M059J (cell line): ENCODE measurements at places on chromosomes 2 and 18. TPM values are rescaled to one million over a fixed set of nuclear protein-coding genes. Genes with fewer than 3 reads are reported as not detected.
A peak's percentile ranks its signal among the peaks of the same experiment; 100 is the strongest.

TOGARAM2 gene
- not detected in 2 replicates for total RNA-seq

DNA sequence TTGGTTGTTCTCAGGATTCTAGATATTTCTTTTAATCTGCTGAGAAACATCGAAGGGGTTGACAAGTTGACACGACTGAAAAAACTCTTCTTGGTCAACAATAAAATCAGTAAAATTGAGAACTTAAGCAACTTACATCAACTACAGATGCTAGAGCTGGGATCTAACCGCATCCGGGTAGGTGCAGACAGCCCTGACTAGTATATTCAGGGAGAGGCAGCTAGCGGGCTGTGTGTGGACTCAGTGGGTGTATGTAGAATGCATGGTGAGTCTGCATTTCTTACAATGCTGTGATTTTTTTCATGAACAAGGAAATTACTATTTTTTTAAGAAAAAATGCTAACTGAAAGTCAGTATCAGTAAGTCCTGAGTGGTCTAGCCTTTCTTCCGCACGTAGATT is 10.1 kb downstream of the PPP1R7 start:
- DNase-seq = no peak

- peak; percentile 84 for DNase-seq
Observed at GRCh38 chr2:230714136-230714480, 1.5 kb downstream of the CAB39 start.

- no peak for DNase-seq
Observed at GRCh38 chr2:164860694-164861042, 19.0 kb upstream of the COBLL1 start.

SEMA4F gene
- total RNA-seq = 7.3 and 7.6 TPM in 2 replicates

LIPG gene
- 37.9 and 66.5 TPM in 2 replicates for total RNA-seq

EFHD1 gene
- 0.49 and 1.7 TPM in 2 replicates for total RNA-seq

TCF7L1 gene
- total RNA-seq = 0.05 TPM in 1 of 2 replicates, not detected in the other

DNA sequence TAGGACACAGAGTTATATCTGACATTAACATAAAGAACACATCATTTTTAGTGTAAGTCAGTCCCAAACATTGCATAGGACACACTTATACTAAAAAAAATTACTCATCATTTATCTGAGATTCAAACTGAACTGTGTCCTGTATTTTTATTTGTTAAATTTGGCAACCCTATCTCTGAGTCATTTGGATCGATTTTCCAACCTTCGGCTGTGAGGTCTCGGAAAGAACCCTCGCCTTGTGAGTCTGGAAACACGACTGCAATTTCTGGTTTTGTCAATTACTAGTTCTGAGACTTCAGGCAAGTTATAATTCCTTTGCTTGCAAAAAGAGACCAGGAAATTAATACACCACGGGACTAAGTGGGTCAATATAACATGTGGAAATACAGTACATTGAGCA is 14.0 kb downstream of the ATP8B1 start:
- peak; percentile 80 for DNase-seq

DNA sequence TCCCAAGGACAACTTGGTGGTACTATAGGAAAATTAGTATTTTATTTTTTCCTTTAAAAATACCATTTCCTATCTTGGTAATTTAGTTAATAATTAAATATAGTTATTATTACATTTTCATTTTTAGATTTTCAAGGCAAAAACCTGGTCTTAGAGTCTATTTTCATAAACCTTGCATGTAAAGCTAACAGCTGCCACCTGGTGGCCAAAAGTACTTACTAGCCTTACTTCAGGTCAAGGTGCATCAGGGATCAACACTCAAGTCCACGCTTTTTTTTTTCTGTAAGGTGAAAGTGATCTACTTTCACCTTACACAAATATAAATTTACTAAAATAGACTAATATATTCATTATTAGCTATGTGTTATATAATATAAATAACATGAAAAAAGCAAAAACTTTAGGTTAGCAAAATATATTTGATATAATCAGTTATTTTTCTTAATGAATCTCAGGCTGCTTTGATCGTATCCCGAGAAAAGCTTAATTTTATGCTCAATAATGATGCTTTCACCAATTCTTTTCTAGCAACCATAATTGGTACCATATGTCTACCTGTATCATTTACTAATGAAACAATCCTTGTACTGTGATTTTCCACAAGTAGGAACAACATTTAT is 62.5 kb downstream of the RELCH start:
- peak; percentile 78 for DNase-seq

DNA sequence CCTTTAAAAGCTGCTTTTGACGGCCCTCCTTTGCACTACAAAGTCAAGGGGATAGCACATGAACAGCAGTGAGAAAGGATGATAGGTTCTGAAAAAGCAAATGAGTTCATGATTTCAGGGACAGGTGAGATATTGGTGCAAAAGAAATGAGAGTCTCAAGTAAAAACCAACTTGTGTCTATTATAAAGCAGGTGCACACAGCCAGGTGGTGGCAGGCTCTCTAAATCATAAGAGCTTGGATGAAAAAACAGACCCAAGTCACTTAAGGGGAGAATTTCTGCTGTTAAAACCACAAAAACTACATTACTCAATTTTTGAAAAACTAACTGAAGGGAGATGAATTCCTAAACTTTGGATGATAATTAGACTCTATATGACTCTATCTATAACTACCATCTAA is 201.5 kb downstream of the SP3 start:
- DNase-seq = no peak

- DNase-seq = no peak
Observed at GRCh38 chr2:80517316-80517715, 212.8 kb upstream of the LRRTM1 start.

KYNU gene
- 11.3 and 14.5 TPM in 2 replicates for total RNA-seq

GRCh38 chr2:47264143-47264542 is 109.0 kb upstream of the STPG4 start:
- no peak for DNase-seq

REG1B gene
- total RNA-seq = not detected in 2 replicates

DNA sequence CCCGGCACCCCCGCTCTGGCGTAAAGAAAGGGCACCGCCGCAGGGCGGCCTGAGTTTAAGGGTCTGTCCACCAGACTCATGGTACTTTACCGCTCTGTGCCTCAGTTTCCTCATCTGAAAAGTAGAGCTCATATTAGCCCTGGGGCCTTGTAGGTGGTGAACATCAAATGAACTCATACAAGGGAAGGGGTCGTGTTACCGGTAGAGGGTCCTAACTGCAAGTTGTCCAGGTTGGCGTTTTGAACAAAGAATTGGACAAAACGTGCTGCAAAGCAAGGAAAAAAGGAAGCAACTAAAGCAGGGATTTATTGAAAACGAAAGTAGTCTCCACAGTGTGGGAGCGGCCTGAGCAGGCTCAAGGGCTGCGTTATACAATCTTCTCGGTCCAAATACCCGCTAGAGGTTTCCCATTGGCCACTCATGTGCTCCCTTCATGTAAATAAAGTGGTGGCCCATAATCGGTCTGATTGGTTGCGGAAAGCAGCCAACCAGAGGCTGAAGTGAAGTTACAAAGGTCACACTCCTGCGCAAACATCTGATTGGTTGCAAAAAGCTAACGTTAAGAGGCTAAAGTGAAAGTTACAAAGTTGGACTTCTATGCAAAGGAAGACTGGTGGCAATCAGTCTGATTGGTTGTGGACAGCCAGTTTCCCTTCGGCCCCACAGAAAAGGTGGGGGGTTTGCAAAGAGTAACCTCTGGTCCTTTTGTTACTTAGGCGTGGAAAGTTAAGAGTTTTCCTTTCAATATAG is 80.7 kb upstream of the LDLRAD4 start:
- no peak for DNase-seq

ERBB4 gene
- total RNA-seq = not detected in 2 replicates

GRCh38 chr2:128584296-128584890 is 265.7 kb upstream of the HS6ST1 start:
- no peak for DNase-seq

DNA sequence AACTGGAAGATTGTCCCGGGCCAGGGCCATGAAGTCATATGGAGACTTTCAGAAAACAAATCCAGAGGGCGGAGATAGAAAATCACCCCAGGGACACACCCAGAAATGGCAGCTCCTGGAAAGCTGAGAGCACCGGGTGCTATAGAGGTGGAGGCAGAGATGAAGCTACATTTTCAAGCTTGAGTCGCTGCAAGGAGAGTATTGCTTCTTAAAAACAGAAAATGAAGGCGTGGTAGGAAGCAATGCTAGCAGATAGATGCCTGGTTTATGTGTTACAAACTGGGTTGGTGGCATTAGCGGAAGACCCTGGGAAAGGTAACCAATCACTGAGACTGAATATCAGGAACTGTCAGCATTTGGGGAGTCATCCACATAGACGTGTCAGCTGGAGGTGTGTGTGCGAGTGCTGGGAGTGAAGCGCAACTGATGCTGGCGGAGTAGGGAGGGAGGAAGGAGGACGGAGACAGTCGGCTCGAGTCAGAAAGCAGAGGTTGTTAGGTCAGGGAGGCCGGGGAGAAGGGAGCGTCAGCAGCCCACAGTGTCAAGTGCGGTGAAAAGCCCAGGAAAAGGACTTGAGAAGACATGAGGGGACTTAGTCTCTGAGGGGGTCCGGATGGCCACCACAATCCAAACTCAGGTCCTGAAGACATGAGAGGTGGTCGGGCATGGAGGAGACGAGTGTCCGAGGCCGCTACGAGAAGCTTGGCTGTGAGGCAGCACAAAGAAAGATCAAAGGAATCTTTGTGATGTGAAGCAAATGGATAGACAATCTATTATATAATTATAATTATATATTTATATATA is 45.4 kb downstream of the C18orf63 start:
- no peak for DNase-seq

- DNase-seq = no peak
Observed at GRCh38 chr18:42261731-42262130, 306.7 kb downstream of the PIK3C3 start.

DNA sequence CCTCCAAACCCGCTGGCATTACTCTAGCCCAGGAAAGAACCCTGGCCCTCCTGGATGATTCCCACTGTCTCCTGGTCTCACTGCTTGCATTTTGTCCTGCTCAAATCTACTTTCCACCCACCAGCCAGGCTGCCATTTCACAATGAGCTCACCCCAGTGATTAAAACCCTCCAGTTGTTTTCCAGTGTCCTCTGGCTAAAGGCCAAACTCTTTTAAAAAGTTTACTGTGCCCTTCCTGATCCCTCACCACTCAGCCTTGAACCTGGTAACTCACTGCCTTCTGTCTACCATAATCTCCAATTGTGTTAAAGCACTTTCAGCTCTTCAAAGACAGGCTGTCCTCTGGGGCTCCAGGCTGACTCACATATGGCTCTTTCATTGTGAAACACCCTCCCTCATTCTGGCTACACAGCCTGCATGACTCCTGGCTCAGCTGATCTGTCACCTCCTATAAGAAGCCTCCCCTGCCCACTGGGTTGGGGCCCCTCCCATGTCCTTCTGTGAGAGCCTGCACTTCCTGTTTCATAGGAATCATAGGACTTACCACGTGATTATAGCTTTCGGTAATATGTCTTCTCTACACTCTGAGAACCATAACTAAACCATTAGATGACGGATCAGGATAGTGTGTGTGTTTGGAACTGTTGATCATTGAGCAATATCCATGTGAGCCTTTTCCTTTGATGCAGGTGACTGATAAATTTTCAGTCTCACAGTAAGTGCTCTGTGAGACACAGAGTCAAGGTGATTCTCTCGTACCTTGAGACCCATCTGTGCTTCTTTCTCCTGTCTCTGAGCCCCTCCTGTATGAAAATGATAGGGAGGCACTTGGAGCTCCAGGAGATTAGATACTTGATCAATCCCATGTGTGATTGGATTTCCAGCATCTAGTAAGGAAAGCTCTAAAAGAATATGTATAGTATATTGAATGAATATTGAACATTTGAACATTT is 590.8 kb upstream of the ID2 start:
- peak; percentile 86 for DNase-seq

DNA sequence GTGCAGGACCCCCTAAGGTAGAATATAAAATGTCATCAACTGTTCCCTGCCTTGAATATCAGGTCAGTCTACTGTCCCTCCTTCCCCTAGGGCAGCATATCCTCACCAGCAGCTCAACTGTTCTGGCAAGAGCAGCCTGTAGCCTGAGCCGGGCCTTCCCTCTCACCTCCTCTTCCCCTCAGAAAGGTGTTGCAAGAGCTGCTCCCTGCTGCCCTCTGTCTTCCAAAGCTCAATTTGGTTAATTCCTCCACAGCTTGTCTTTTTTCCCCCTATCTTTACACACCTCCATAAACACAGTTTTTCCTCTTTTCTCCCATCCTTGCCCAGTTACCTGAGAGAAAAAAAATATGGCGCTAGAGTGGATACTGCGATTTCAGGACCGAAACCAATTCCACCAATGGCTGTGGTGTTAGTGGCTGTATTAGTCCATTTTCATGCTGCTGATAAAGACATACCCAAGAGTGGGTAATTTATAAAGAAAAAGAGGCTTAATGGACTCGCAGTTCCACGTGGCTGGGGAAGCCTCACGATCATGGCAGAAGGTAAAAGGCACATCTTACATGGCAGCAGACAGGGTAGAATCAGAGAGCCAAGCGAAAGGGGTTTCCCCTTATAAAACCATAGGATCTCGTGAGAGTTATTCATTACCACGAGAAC is 184.7 kb downstream of the MREG start:
- DNase-seq = peak; percentile 77

DNA sequence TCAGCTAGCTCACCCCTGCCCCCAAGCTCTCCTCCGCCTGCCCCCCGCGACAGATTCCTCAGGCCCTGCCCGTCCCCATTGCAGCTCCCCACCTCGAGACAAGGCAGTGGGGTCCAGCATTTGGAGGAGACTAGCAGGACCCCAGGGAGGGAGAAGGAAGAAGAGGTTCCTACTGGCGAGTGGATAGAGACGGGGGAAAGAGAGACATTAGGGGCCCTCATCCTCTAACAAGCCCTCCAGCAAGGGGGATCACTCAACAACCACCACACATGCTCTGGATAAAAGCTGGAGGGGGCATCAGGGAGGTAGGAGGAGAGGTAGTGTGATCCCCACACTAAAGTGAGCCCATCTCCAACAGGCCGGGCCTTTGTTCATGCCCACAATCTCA is 8.9 kb upstream of the TNS1 start:
- DNase-seq = no peak

SULT1C4 gene
- total RNA-seq = not detected in 2 replicates

GRCh38 chr18:58152216-58152615 is 108.2 kb downstream of the NEDD4L start:
- no peak for DNase-seq

TUBB8B gene
- total RNA-seq = not detected in 2 replicates

KATNAL2 gene
- 2.0 and 4.0 TPM in 2 replicates for total RNA-seq

DNA sequence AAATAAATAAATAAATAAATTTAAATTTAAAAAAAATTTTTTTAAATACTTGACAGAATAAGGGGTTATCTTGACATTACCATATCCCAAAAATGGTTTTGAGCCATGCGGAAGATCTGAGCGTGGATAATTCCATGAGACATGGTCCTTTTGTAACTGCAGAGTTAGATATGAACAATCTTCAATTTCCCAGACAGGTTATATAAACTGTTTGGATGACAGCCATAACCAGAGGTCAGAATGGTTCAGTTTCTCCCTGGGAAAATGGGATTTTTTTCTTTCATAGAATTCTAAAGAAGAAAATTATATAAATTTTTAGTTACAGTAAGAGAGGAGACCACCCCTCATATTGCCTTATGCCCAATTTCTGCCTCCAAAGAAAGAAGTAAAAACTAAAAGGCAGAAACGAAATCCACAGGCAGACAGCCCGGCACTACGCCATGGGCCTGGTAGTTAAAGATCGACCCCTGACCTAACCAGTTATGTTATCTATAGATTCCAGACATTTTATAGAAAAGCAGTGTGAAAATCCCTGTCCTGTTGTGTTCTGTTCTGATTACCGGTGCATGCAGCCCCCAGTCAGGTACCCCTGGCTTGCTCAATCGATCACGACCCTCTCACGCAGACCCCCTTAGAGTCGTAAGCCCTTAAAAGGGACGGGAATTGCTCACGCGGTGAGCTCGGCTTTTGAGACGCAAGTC is 3.0 kb downstream of the GALM start:
- no peak for DNase-seq
